Renal cortex interstitium (tissue), 15 donors: ENCODE measurements at places on chromosomes 11 and 22. TPM values are rescaled to one million over a fixed set of nuclear protein-coding genes. Genes with fewer than 3 reads are reported as not detected.

The KCNE3 gene
- polyA plus RNA-seq, result 26.7 TPM

- no peak for DNase-seq
Measured at GRCh38 chr11:92300876-92301275, 76.3 kb downstream of the FAT3 start.

The CYP2D6 gene
- polyA plus RNA-seq, result 5.0 TPM

DNA sequence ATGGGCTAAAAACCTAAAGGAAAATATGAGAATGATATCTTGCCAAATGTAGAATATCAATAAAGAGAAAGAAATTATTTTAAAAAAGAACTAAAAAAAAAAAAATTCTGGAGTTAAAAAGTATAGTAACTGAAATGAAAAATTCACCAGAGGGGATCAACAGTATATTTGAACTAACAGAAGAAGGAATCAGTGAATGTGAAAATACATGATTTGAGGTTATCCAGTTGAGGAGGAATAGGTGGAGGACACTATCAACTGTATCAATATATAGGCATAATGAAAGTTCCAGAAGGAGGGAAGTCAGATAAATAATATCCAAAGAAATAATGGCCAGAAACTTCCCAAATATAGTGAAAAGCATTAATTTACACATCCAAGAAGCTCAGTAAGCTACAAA, 16.1 kb upstream of the HORMAD2 start:
- no peak for DNase-seq

DNA sequence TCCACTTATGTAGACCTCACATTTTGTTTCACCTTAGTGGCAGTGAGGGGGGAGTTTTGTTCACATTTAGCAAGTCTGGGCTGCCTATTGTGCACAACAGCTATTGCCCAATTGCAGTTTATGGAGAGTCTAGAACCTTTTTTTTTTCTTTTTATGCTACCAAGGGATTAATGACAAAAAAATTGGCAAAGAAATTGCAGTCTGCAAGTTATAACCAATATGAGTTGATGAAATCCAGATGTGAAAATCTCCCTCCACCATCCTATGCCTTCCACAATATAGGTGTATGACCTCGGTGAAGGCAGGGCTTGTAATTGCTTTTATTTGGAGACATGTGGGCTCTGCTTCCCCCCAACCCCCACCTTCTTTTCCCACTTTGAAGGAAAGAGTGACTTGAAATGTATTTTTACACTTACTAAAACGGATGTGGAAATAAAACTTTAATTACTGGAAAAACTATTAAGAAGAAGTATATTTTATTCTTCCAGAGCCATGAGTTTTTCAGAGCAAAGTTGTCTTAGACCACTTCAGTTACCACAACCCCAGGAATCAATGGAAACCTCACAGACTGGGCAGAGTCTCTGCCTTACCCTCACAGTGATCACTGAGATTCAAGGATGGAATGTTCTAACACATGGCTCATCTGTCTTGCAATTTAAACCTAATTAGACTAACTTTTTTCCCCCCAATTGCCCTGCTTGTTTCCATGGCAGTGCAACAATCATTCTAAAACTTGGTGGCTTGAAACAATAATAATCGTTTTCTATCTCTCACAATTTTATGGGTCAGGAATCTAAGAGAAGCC, 120.8 kb upstream of the SLC5A12 start:
- DNase-seq, result no peak

The MUC5B gene
- 0.05 TPM for polyA plus RNA-seq
